Vagina (tissue), 2 donors: ENCODE measurements at places on chromosomes 13 and 19. TPM values are rescaled to one million over a fixed set of nuclear protein-coding genes. Genes with fewer than 3 reads are reported as not detected.

GRCh38 chr13:50365408-50366391 lies 350.5 kb downstream of the KCNRG start:
- DNase-seq: no peak

DNA sequence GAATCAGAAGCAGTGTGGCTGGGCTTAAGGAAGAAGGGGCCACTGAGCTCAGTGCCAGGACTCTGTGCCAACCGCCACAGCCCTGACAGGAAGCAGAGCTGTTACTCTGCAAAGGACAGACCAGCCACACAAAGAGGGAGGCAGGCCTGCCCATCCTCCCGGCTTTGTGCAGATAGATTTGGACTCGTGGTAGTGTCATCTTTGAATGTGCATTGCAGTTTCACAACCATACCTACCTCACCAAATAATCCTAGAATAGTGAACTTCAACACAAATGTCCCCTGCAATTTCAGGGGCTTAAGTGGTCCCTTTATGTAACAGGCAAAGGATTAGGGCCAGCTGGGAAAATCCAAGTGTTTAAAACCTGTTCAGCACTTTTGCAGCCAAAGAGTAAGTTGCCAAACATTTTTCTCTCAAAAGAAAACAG lies 55.1 kb upstream of the CLDN10 start:
- no peak for DNase-seq

- no peak for DNase-seq
Observed at GRCh38 chr13:20128459-20128931, 32.4 kb downstream of the GJA3 start.

- DNase-seq: no peak
Observed at GRCh38 chr19:46040952-46041500, at the start of gene IGFL4. TSS of gene IGFL4 (minus strand) at chr19:46041002. CDS start at chr19:46040962, 40 bp downstream.

- DNase-seq: no peak
Observed at GRCh38 chr19:17751103-17751911, at the start of gene FCHO1. TSS of gene FCHO1 (plus strand) at chr19:17751477. CDS start at chr19:17755165, 3,688 bp downstream.

GRCh38 chr13:45016792-45017425 lies 27.6 kb downstream of the GPALPP1 start:
- DNase-seq: no peak

- no peak for DNase-seq
Observed at GRCh38 chr13:29594710-29595379, 643 bp downstream of the SLC7A1 start.

- no peak for DNase-seq
Observed at GRCh38 chr19:8310342-8311055, 2.3 kb upstream of the CD320 start.

DNA sequence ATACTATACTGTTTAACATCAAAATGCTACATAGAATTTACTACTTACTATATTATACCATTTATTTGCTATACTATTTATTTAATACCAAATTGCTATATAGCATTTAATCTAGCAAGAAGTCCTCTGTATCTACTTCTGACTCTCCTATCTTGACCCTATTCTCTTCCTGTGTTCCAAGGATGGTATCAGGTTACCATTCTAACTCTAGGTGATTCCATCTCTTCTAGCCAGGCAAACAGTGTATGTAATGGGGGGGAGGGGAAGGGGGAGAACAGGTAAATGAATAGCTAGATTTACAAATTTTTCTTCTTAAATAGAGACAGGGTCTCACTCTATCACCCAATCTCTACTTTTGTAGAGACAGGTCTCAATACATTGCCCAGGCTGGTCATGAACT lies 200.3 kb downstream of the DIAPH3 start:
- no peak for DNase-seq

- DNase-seq: no peak
Observed at GRCh38 chr19:7637374-7638256, 705 bp downstream of the STXBP2 start.

DNA sequence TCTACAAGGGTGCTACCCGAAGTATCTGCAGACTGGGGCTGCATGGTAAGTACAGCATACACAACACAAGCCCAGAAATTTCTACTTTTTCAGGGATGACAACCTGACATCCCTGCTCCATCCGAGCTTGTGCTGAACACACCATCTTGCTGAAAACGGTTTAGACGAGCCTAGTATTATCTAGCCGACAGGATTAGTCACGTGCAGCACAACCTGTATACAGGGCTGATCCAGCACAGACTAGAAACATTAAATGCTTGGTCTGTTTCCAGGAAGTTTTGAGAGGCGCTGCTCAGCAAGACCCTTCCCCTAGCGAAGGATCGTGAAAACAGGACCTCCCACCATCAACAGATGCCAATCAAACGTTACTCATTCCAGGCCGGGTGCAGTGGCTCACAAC lies 4.2 kb downstream of the SMIM7 start:
- no peak for DNase-seq

DNA sequence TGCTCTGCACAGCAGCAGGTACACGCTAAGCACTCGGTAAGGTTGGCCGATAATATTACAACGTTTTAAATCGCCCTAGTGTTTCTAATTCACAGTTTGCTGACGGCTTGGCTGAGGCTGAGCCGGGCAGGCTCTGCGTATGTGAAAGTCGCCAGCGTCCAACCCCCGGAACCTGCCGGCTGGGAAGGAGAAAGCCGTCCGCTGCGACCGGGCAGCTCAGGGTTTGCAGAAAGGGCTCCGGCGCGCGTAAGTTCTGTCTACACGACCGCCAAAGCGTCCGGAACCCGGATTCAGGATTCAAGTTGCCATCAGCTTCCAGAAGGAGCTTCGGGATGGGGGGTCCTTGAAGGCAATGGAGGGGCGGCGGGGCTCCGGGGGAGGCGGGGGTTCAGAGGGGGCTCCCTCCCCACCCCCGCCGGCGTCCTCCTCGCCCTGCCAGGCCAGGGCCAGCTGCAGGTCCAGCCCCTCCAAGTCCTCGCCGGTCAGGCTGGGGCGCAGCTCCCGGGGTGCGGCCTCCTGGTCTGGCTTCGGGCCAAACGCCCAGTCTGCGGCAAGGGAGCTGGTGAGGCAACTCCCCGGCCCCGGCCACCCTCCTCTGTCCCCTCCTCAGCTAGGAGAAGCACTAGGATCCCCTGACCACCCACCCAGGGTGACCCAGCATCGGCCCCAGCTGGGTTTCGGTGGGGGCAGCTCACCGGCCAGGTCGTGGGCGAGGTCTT lies 575 bp downstream of the SMIM44 start:
- no peak for DNase-seq

- no peak for DNase-seq
Observed at GRCh38 chr13:104309431-104309830, 1243.2 kb upstream of the SLC10A2 start.

The RFPL4AL1 gene
- total RNA-seq: not detected

The ZIC5 gene
- not detected for total RNA-seq

The ZNF653 gene
- 12.5 TPM for total RNA-seq

The PTPRH gene
- total RNA-seq: 4.4 TPM
